Activated T-helper 2 cell treated with anti-CD3 and anti-CD28 coated beads, Interferon-gamma antibody, Interleukin-2, Interleukin-4, amounts not matched to agents 10 μg/mL and 5 μg/mL and 100 μg/mL, durations not matched to agents 14 hours and 24 hours and 36 hours (primary cell): ENCODE measurements at places on chromosomes 5 and 9. TPM values are rescaled to one million over a fixed set of nuclear protein-coding genes. Genes with fewer than 3 reads are reported as not detected.

SNAPC4 gene
- 22.7 and 22.9 TPM in 2 replicates for total RNA-seq

UBE2QL1 gene
- total RNA-seq: 0.67 and 0.68 TPM in 2 replicates

SHROOM1 gene
- 7.7 and 9.3 TPM in 2 replicates for total RNA-seq

GRCh38 chr5:99879791-99880511, 655.2 kb upstream of the FAM174A start:
- no peak for DNase-seq

DNA sequence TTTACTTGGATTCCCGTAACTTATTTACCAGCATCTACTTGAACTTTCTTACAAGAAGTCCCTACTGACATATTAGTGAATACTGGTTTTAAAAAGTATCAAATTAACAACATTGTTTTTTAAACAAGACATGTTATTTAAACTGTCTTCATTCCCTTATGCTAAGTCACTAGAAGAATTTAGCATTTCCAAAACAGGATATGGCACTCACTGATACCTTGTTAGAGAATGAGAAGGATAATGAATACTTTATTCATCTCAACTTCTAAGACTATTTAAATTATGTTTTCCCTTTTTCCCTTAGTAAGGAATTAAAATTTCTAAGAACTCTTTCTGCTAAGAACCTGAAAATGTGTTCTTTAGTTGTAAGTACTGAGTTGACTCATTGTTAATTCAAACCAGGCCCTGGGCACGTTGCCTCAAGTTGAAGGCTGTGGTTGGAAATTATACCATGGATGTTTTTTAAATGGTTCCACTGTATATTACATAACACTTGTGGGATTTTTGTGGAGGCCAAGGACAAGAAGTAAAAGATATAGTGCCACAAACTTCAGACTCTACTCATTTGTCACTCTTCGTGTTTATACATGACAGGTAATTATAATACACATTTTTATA, 219.0 kb upstream of the EDIL3 start:
- no peak for DNase-seq

DNA sequence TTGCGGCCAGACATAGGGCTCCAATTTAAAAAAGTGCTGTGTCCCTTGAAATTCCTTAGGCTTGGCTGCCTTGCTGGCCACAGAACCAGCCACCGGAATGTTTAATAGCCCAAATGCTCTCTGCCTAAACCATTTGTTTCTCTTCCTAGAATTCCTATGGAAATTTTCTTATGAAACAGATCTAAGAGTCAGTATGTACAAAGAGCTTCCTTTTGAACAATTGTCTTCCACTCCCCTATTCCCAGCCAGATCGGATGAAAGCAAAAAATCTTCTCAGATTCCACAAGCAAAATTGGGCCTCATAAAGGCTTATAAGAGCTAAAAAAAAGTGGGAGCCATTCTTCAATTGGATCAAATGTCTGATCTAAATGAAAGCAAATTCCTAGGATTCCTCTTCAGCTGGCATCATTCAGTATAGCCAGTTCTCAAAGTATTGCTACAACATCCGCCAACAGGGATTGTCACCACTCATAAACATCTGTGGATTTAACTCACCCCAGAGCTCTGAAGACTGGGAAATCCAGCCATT, 104.3 kb downstream of the CEMIP2 start:
- DNase-seq: no peak

DNA sequence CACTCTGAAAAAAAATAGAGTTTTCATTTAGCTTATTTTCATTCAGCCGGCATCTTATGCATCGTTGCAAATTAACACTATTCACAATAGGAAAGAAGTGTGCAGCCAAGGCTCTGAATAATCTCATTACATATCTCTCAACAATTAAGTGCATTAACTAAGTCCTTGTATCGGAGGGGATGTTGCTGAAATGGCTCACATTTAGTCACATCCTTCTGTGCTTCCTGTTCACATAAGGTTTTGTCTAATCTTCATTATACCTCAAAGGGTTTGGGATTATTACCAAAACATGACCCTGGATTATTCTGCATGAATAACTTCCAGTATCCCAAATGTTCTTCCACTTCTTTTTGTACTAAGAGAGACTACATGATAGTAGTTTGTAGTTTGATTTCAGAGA, 278.0 kb upstream of the GRIA1 start:
- no peak for DNase-seq
